ENCODE measurements at places on chromosomes 12 and 14.

- no peak for DNase-seq
Observed at GRCh38 chr12:30700216-30700900, 4.7 kb upstream of the IPO8 start.

DNA sequence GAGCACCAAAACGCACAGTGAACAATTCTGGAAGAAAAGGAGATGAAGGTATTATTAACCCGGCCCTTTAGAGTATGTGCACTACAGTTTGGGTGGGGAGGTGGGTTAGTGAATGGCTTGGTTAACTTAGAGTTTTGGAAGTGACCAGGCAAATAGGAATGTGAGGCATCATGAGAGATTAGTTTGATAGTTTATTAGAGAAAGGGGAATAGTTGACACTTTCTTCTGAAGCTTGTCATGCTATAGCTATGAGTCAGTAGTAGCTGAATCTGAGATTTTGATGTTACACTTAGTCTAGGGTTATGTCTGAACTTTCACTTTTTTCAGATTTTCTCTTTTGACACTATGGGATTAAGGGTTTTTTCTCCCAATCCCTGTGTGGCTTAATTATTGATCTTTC is 567.2 kb downstream of the SNAPC1 start:
- DNase-seq: no peak

GRCh38 chr12:108268397-108268796 is 70.7 kb downstream of the CMKLR1 start:
- DNase-seq: no peak

- peak; percentile 72 for DNase-seq
Observed at GRCh38 chr12:27542628-27543027, 18.6 kb downstream of the PPFIBP1 start.

GRCh38 chr12:94091624-94092023 is 56.8 kb upstream of the PLXNC1 start:
- no peak for DNase-seq

GRCh38 chr12:129566800-129567199 is 337.0 kb downstream of the TMEM132D start:
- DNase-seq: no peak

- DNase-seq: no peak
Observed at GRCh38 chr12:46461459-46461858, 88.9 kb upstream of the SLC38A2 start.

- DNase-seq: peak; percentile 65
Observed at GRCh38 chr12:12387501-12387900, 30.6 kb downstream of the BORCS5 start.

DNA sequence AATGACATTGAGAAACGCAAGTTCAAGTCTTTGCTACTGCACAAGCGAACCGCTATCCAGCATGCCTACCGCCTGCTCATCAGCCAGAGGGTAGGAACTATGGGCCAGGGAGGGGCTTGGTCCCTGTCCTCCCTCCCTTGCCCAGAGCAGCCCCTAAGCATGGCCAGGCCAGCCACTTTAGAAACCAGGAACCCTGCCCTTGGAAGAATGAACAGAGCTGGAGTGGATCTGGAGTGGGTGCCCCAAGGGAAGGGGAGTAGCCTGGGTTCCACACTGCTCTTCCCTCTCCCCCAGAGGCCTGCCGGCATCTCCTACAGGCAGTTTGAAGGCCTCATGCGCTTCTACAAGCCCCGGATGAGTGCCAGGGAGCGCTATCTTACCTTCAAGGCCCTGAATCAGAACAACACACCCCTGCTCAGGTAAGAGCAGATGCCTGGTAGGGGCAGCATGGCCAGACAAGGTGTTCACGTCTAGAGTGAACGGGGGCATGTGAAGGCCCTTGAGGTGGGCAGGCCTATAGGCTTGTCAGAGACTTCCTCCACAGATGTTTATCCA is 55.8 kb downstream of the TPCN1 start:
- no peak for DNase-seq

DNA sequence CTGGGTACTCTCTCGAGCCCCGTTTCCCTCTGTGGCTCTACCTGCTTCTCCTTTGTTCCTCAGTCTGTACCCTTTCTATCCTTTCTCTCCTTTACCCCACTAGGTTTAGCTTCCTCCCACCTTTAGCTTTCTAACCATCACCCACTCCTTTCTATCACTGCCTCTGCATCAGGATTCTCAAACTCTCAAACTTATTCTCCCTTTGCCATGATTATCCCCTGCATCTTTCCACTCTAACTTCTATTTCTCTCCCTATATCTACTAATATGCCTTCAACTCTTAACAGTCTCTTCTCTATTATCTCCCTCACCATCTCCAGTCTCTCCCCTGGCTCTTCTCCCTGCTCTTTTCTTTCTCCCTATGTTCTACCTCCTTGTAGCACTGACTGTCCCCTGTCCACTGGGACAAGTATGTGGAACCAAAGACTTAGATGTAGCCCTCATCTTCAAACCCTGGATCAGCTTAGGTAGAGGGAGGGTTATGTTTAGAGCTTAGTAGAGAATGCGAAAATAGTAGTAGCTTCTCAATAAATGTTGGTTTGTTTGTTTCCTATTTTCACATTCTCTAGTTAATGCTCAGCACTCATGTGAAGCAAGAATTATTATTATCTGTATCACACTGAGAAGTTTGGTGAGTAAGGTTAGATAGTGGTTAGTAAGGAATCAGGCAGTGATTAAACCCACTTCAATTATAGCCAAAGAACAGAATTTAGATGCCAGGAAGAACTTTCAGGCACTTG is 3.4 kb downstream of the GDF11 start:
- DNase-seq: peak; percentile 17

DNA sequence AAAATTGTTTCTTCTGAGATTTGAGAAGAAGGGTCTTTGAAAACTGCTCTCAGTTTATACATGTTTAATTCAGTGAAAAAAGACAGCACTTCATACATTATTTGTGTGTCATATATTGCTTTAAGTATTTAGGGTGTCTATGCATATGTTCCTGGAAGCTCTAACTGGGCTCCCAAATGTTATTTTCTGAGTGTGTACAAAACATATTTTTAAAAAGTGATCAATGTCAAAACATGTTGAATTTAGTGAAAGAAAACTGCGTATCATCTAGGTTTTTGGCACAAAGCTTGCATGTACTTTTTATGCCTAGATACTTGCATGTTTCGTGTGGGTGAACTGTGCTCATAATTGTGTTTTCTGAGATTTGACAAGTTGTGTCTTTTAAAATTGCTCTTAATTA is 81.6 kb downstream of the ASCL4 start:
- DNase-seq: no peak

- peak; percentile 22 for DNase-seq
Observed at GRCh38 chr12:59780605-59781135, 184.8 kb downstream of the SLC16A7 start.

GRCh38 chr14:94761348-94761996 is 8.4 kb downstream of the GSC start:
- no peak for DNase-seq

DNA sequence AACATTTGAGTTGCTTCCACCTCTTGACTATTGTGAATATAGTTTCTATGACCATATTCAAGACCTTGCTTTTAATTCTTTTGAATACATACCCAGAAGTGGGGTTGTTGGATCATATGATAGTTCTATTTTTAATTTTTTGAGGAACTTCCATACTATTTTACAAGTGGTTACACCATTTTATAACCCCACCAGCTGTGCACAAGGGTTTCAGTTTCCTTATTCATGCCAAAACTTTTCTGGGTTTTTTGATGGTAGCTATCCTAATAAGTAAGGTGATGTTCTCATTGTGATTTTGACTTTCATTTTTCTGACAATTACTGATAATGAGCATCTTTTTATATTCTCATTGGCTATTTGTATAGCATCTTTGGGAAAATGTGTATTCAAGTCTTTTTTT is 109.4 kb upstream of the GARIN2 start:
- no peak for DNase-seq

- no peak for DNase-seq
Observed at GRCh38 chr12:6093764-6094163, 30.7 kb downstream of the VWF start.

GRCh38 chr14:73237219-73237785 is at the start of gene PAPLN:
PAPLN (plus strand) TSS chr14:73237506; CDS start chr14:73239779, 2,273 bp downstream.
- no peak for DNase-seq

- DNase-seq: no peak
Observed at GRCh38 chr12:6771091-6771495, 1.2 kb upstream of the LAG3 start.

DNA sequence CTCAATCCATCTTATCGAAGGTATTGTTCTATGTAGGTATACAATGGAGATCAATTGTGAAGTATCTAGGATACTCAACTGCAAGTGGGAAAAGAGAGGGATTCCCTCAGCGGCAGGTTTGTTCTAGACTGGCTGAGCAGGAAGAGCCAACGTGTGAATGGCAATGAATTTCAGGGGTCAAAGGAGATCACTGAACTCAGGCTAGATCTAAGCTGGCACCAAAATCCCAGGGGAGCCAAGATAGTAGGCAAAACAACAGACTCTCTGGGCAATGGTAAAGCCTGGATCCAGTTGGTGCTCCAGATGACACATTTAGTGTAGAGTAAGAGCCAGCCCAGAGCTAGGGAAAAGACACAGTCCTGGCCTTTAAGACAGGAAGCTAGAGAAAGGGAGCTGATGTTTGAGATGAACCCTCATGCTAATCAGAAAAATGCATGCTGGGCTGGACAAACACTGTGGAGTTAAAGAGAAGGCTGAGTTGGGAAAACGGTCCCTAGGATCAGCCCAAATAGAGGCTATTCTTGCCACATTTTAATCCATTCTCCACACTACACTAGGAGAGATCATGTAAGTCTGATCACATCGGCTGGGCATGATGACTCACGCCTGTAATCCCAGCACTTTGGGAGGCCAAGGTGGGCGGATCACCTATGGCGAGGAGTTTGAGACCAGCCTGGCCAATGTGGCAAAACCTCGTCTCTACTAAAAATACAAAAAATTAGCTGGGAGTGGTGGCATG is 45.6 kb downstream of the EFCAB11 start:
- no peak for DNase-seq

DNA sequence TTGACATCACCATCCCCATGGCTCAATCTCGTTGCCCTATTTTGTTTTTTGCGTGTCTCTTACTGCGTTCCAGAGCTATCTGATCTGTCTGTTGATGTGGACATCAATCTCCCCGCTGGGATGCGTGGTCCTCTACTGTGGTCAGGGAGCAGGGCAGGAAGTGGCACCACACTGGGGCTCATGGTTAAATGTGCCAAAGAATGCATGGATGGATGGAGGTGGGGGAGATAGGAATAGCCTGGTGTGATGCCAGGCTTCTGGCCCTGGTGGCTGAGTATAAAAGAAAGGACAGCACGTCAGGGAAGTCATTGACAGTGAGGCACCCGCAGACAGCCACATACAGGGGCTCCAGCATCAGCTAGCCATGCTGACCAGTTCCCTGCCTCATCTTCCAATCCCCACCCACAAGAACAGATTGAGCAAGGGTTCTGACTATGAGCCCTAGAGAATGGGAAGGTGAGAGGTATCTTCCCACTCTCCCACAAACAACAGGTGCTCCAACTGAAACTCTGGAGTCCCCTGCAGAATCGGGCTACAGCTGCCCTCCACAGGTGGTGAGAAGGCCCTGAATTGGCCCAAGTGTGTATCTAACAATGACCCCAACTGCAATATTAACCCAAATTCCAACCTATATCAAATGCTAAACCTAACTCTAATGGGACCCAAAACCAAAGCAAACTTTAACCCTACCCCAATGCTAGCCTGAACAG is 2.7 kb upstream of the BEGAIN start:
- no peak for DNase-seq

GRCh38 chr14:80385336-80385735 is 174.0 kb upstream of the DIO2 start:
- no peak for DNase-seq

DNA sequence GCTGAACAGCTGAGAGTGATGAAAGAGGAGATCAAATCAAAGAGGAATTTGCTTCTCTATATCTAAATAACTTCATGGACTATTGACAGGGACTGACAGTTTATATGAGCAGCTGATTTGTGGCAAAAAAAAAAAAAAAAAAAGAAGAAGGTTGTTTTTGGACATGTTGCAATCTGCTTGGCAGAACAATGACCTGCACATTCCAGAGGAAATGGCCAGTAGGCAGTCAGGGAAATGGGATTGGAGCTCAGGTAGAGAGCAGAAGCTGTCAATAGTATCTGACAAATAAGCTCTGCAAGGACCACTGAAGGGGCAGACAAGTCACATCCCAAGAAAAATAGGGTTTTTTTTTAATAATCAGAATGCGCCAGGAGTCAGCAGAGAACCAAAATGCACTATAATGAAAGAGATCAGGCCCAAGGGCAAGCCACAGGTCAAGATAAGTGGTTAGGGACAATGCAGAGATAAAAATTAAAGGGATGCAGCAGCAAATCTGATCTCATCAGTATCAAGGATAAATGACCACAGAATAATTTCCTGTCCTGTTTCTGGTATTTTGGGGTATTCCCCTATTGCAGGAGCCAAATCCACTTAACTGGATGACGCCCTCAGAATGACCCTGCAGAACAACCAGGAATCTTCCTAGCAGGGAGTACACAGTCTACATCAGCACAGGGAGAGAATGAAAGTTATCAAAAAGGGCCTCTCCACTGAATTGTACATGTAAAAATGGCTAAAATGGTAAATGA is 22.6 kb upstream of the DUSP16 start:
- no peak for DNase-seq

DNA sequence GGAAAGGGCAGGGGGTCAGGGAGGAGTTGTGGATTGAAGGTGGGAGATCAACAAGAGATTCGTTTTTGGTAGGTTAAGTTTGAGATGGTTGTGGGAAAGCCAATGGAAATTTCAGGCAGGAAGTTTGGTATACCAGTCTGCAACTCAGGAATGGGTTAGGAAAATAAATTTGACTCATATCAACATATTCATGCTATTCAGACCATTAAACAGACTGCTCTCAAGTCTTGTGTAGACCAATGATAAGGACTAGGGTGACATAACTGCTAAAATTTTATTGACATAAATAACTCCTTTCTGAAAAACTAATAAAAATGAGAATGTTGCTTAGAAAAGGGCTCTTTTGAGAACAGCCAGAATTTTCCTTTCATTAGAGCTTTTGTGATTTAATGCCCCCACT is 60.0 kb downstream of the PLEKHA5 start:
- no peak for DNase-seq

- DNase-seq: peak; percentile 58
Observed at GRCh38 chr12:57146961-57147944, at the start of gene LRP1-AS. LRP1-AS (minus strand) TSS chr12:57147619.

DNA sequence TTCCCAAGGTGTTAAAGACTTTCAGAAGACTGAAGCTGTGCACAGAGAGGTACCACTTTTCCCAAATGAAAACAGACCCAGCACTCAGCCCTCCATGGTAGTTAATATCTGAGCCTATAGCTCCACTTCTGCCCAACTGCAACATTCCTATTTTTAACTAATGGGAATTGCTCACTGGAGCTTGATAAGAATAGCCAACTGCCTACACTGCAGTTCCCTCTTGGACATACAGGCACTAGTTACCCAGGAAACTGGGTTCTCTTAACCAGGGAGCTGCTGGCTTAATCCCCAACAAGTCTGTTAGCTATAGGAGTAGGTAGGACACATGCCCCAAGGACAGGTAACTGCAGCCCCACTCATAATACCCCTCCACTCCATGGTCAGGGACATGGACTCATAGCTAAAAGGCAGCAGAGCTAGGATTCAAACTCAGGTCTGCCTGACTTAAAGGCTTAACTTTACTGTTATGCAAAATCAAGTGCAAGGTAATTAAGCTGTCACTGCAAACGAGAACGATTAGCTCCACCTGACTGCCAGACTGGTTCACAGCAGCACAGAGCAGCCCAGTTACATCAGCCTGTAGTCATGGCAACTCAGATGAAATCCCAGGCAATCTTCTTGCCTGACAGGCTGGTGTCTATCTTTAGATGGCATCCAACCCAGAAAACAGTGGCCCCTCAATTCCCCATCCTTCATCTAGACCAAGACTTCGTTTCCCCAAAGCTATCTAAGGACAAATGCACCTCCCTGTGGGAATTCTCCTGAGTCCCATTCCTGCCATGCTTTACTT is 77.1 kb upstream of the ACTN1 start:
- no peak for DNase-seq

Measured in AG08395 (cell line).